ENCODE measurements at places on chromosomes 2 and 18.

DNA sequence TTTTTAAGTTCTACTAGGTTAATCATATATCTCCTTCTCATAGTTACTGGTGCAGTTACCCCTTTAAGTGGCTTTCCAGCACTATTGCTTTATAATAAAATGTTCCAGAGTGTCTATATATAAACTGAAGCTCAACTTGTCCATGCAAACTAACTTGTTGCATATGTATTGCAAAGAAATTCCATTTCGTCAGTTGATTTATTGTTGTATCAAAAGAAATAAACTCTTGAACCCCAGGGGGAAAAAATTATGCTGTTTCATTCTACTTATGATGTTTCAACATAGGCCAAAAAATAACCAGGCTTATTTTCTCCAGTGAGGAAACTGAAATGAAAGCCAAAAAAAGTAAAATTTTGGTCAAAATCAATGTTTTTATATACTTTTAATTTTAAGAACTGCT, 491.9 kb downstream of the NR4A2 start:
- DNase-seq: no peak

DNA sequence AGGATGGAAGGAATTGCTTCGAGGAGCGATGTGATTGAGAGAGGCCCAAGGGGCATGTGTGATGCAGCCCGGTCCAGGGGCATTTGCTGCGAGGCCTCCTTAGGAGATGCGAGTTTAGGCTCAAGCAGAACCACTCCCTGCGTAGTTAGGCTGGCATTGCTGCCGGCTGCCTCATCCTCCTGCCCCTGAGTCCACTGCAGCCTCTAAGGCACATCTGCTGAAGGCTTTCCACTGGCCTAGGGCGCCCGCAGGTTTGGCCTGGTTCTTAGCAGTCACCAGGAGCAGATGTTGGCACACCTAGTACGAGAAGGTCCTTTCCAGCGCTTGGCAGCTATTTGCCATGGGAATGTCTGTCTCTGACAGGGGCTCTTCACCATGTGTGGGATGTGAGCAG, 20.7 kb downstream of the INPP5D start:
- no peak for DNase-seq

- DNase-seq: no peak
These were observed 762 bp upstream of the SPOPL start for GRCh38 chr2:138500592-138501424.

DNA sequence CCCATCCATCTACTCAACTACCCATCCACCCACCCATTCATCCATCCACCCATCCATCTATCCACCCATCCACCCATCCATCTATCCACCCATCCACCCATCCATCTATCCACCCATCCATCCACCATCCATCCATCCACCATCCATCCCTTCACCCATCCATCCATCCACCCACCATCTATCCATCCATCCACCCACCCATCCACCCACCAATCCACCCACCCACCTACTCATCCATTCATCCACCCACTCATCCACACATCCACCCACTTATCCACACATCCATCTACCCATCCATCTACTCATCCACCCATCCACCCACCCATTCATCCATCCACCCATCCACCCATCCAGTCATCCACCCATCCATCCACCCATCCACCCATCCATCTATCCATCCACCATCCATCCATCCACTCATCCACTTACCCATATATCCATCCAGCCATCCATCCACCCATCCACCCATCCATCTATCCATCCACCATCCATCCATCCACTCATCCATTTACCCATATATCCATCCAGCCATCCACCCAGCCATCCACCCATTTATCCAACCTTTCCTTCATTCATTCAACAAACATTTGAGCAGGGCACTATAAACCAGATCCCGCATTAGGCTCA, 2.1 kb upstream of the NGEF start:
- no peak for DNase-seq

- no peak for DNase-seq
These were observed 113.5 kb upstream of the CHRNA1 start for GRCh38 chr2:174877751-174878150.

DNA sequence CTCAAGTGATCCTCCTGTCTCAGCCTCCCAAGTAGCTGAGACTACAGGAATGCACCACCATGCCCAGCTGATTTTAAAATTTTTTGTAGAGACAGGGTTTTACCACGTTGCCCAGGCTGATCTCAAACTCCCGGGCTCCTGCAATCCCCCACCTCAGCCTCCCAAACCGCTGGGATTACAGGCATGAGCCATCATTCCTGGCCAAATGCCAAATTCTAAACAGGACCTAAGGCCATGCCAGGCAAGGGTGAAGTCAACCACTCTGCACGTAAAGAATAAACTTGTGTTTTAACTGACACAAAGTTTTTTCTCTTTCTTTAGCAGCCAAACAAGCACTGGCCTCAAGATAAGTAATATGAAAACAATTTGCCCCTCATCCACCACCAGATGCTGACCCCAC, 37.4 kb upstream of the SATB2 start:
- no peak for DNase-seq

DNA sequence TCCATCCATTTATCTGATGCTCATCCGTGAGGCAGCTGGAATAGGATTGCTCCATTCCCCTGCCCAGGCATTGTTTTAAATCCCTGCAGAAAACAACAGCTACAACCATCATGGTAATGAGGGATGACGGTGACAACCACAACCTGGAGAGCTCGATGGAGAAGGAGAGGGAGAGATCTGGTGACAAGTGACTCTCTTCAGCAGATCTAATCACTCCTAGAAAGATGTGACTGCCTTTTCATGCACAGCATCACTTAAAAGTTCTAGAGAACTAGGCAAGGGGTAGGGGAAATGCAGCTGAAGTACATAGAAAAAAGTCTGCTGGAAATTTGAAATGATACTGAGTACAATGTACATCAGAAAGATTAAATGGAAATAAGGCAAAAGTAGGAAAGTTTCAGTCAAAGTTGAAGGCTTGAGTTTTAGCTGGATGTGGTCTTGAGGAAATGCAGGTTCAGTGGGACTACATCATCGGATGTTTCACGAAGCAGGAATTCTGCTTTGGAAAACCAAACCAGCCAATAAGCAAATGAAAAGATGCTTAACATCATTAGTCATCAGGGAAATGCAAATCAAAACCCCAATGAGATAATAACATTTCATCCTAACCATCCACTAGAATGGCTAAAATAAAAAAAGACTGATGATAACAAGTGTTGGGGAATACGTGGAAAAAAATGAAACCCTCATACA, 6.8 kb upstream of the ARHGAP25 start:
- DNase-seq: no peak

DNA sequence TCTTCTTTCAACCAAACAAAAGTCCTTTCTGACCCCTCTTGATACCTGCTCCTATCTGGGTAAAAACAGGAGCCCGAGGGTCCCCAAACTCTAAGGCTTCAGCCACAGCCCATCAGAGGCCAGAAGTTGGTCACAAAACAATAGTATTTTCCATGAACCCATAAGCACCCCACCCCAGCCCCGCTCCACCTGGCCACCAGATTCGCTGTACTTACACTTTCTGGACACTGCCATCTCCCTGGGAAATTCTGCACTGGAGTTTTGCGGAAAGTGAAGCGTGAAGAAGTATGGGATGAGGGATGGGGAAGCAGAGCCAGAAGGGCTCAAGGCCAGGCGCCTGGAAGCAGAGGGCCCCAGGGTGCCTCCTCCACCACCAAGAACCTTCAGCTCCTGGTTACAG, 5.2 kb upstream of the RUFY4 start:
- DNase-seq: no peak

DNA sequence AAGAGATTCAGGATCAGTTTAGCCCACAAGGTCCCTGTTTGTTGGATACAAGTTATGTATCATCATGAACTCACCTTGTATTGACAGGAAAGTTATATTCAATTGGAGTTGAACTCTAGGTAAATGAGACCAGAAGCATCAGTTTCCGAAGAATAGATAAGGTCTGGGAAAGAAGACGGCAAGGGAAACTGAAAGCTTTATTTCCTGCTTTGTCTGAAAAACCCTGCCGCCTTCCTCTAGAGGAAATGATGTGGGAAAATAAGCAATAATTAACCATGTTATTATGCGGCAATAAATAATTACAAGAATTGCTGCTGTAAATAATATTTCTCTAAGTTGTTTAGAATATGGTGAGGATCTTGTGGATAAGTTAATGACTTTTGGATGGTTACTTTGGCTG, 32.0 kb downstream of the LPIN1 start:
- DNase-seq: no peak

DNA sequence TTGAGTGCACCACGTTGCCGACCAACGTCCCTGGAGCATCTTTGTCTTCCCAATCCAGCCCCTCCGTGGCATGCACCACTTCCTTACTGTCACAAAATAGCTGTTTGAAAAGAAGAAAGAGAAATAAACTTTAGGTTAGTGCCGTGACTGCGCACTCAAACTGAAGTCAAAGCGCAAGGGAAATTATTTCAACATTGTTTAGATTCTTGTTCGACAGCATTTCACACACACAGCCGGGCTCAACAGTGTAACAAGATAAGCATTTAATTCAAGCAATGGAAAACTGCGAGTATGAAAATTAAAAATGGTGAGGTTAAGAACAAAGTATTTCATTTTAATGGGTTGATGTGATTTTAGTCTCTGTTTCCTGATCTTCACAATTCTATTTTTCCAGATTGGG, 108.6 kb downstream of the NXPH2 start:
- no peak for DNase-seq

- DNase-seq: no peak
These were observed 88.5 kb downstream of the SOCS6 start for GRCh38 chr18:70377317-70377799.

Data from WTC11 (cell line).